ENCODE measurements at places on chromosomes 3 and 15.

- DNase-seq: no peak
Observed at GRCh38 chr3:190000861-190001196, 119.9 kb downstream of the P3H2 start.

DNA sequence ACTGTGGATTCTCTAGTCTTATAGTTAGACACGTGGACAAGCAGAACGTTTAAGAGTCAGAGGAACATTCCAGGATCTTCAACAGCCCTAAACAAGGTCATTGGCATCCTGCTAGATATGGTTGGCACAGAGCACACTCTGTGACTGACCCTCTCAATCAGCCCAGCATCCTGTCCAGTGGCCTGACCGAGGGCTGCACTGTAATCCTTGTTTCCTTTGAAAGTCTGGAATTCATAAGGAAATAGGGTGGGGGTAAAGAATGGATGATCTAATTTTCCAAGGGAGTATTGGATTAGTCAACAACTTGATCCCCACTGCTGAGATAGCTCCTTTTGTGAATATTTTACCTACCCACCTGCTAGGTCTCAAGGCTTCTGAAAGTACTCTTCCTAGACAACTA is 94.5 kb upstream of the DLG1 start:
- DNase-seq: no peak

- no peak for DNase-seq
Observed at GRCh38 chr3:117836296-117836695, 1126.7 kb downstream of the TUSC7 start.

- DNase-seq: no peak
Observed at GRCh38 chr3:12192173-12192572, 33.5 kb upstream of the TIMP4 start.

GRCh38 chr3:40336101-40336500 is 26.6 kb downstream of the EIF1B start:
- no peak for DNase-seq

DNA sequence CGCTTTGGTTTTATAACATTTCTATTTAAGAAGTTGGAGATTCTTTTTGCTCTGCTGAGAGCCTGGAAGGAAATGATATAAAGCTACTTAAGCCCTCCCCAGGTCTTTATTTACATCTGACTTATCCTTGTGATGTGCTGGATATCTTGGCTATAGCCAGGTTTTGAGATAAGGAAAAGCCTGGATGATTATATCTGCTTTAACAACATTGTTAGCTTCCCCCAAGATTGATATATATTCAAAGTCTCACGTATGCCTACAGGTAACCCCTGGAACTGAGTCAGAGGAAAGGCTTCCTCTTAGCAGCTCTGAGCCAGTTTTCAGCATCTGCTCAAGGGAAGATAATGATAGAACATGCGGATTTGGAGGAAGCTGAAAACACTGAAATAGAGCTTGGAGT is 61.5 kb upstream of the CRBN start:
- DNase-seq: no peak

Measured in stimulated activated CD4-positive, alpha-beta T cell treated with anti-CD3 and anti-CD28 coated beads, Interleukin-12 subunit alpha, Interleukin-12 subunit beta, amount 100 ng/mL, for 4 hours (primary cell).